ENCODE measurements at places on chromosomes 5 and 9.
A peak's percentile ranks its signal among the peaks of the same experiment; 100 is the strongest.

DNA sequence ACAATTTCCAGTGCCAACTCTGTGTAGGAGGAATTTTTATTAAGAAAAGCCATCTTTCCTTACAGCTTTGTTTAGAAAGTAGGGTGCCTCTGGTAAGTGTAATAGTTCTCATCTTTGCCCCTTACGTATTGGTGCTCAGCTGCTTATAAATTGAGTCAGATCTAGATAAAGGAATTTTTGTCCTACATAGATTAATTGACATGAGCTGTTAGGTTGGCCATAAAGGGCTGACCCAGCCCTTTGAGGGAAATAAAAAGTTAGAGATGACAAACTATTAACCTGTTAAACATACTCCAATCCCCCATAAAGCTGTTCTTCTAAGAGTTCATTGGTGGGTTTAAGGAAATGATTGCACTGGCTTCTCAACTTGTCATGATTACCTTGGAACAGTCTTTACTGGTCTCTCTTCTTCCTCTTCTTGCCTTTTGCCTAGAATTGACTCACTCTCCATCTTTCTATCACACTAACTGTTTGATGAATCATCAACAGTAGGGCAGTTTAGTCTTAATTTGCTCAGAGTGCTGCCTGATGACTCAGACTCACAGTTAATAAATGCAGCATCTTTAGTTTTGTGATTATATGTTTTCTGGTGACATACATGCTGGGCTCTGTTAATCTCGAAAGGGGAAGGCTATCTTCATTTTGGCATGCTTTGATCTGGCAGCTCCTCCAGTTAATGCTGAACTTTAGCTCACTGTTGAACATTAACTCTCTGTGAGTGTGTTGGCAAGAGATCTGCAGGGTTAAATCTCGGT, 51.7 kb downstream of the ARHGAP26 start:
- DNase-seq = peak; percentile 16

GRCh38 chr5:42840842-42841567, 29.3 kb upstream of the SELENOP start:
- DNase-seq = no peak

DNA sequence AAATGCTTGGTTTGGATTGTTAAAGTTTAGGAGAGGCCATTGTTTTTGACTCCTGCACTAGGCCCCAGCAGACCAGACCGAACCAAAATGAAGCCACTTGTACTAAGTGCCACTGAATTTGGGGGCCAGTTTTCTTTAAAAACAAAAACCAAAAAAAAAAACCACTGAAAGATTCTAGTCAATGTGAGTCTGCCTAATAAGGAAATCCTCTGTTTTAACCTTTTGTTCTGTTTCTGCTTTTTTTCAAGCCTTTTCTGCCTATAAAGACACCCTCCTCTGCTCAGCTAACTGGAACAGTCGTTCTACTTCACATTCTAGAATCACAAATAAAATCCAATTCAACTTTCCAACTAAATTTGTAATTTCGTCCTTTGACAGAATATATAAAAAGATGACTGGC, 64.9 kb downstream of the SERINC5 start:
- no peak for DNase-seq

DNA sequence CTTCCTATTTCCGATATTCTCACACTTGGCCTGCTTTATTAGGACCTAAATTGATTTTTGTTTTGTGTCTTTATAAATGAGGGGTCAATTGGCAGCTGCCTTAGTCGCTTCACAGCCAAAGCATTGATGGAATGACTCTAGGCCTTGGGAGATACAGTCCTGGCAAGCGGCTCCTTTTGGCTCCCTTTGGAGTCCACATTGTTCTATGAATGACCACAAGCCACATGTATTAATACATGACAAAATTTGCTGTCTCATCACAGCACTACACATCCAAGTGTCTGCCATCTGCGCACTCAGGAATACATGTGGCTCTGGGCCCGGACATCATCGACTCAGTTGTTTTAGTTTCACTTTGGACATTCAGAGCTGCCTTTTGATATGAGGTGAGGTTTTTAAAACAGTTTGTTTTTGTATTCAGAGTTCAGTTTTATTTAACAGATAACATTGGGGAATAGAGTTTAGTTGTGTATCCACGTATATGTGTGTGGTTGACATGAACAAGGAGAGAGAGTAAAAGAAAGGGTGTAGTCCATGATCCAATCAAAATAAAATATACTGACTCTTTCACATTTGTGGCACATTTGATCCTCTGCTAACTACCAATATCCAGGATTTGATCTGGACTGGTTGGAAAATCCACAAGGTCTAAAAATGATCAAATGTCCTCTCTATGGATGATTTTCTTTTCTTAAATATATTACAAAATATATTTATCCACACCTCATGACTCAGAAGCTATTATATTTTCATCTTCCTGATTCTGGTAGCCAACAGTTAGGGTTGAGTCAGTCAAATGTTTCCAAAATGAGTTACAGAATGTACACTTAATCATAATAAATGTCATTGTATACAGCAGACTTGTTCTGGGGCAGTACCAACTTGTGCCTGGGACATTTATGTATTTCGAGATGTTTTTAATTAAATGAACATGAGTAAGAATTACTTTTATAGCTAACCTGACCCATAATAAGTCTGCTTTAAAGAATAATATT, 114.0 kb upstream of the MTAP start:
- no peak for DNase-seq

- DNase-seq = no peak
These were observed 1117.2 kb upstream of the DMAC1 start for GRCh38 chr9:8916771-8917170.

- DNase-seq = no peak
These were observed 41.4 kb downstream of the CPLANE1 start for GRCh38 chr5:37207802-37208201.

- DNase-seq = no peak
These were observed 102.3 kb upstream of the PHYKPL start for GRCh38 chr5:178334861-178335260.

GRCh38 chr5:107428303-107428813, 242.4 kb downstream of the EFNA5 start:
- no peak for DNase-seq

DNA sequence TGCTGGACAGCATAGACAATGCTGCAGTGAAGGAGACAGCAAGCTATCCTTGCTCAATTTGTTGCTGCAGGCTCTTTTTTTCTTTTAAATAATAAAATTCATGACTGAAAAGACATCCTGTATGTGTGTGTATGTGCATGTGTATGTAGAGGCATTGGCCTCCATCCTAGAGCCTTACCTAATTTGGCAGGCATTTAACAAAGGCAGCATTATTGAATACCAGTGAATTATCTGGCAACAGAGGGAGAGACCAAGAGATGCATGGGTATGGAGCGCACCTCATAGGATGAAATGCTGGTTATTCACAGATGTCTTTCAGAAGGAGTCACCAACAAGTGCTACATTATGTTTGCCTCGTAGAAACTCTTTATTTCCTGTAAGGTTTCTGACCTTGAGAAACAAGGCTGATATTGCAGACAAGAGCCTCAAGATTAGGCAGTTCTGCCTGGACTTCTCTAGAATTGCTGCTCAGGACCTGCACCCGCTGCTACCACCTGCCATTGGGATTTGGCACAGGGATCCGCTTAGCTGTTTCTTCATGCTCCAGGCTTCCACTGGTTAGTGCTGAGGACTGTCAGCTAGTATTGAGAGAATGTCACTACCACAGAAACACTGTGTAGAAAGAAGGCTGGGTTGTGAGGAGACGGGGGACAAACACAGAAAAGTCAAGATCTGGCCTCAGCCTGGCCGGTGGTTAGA, 247.7 kb upstream of the RFX3 start:
- DNase-seq = no peak

DNA sequence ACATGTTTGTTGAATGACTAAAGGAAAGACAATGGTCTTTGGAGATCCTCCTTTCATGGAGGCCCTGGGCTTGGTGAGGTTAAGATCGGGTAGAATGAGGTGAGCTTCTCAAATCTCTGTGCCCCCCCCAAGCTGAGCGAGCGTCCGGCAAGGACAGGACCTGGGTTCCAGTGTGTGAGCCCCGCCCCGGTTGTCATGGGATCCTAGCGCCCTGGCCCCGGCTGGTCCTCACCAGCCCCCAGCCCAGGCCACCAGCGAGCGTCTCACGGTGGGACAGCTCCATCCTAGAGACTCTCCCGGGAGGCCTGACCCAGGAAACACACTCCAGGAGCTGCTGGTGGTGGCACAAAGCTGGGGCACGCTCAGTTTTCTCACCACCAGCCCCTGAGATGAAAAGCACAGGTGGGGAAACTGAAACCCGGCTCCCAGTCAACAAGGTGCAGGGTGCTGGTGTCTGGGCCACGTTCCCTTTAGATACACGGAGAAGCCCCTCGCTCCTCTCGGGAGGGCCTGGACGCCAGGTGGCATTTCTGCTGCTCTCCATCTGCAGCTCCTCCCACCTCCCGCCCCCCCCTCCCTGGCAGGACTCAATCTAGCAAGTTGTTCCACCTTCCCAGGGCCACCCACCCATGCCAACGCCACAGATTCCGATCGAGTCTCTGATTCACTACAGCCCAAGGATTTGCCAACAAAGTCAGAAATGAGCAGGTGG, 131.3 kb upstream of the PPP1R26 start:
- DNase-seq = no peak

- no peak for DNase-seq
These were observed 11.9 kb upstream of the SRFBP1 start for GRCh38 chr5:121949885-121950284.

GRCh38 chr9:91710158-91710557, 239.9 kb downstream of the ROR2 start:
- no peak for DNase-seq

- DNase-seq = no peak
These were observed 96.1 kb downstream of the WDR41 start for GRCh38 chr5:77396017-77396416.

DNA sequence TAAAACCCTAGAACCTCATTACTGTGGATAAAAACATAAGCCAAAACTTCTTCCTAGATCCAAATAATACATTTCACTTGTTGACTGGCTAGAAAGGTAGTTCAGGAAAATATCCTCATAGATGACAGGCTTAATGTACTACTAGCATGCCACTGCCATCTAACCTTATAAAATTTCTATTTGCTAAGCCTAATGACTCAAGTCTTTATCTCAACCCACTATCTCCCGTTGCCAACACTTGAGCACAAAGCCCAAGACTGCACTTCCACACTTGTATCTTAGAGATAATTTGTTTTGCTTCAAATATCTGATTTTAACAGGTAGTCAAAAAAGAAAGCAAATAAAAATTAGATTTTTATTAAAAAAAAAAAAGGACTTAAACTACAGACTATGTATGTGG, 42.7 kb downstream of the FBXL17 start:
- no peak for DNase-seq

DNA sequence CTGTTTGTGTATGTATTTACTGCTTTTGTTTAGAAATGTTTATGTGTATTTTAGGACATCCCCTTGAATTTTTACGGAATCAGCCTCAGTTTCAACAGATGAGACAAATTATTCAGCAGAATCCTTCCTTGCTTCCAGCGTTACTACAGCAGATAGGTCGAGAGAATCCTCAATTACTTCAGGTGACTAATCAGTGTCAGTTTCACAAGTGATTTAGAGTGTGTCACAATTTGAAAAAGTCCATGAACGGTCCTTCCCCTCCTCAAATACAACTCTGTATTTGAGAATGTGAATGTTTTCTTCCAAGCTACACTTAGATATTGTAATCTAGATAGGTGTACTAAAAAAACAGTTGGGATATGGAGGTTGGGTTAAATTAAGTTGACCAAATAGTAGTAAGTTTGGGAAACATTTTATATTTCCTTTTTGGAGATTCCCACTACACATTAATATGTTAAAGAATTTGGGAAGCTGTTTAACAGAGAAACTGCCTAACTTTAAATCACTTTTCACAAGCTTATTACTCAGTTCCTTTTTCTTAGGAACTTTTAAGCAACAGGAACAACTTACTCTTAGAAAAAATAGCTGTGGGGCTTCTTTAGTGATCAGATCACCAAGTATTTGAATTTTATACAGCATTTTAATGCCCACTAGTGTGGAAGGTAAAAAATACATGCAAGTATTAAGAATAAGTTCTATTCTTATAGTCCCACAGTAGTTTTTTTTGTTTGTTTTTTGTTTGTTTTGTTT, 40.9 kb downstream of the RAD23B start:
- DNase-seq = no peak

DNA sequence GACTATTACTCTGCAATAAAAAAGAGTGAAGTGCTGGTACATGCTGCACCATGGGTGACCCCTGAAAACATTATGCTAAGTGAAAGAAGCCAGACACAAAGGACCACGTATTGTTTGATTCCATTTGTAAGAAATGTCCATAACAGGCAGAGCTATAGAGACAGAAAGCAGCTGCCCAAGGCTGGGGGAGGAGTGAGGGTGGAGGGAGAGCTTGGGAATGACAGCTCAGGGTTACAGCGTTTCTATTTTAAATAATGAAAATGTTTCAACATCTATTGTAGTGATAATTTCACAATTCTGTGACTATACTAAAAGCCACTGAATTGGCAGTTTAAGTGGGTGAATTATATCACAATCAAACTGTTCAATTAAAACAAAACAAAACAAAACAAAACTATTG, 81.7 kb downstream of the MYO10 start:
- no peak for DNase-seq

GRCh38 chr9:126677188-126678084, 63.7 kb downstream of the LMX1B start:
- DNase-seq = no peak

Measured in CD4-positive, alpha-beta T cell treated with Interleukin-6 at 100 ng/mL for 8 hours (primary cell).